ENCODE measurements at places on chromosomes 5 and 9.
A peak's percentile ranks its signal among the peaks of the same experiment; 100 is the strongest.

DNA sequence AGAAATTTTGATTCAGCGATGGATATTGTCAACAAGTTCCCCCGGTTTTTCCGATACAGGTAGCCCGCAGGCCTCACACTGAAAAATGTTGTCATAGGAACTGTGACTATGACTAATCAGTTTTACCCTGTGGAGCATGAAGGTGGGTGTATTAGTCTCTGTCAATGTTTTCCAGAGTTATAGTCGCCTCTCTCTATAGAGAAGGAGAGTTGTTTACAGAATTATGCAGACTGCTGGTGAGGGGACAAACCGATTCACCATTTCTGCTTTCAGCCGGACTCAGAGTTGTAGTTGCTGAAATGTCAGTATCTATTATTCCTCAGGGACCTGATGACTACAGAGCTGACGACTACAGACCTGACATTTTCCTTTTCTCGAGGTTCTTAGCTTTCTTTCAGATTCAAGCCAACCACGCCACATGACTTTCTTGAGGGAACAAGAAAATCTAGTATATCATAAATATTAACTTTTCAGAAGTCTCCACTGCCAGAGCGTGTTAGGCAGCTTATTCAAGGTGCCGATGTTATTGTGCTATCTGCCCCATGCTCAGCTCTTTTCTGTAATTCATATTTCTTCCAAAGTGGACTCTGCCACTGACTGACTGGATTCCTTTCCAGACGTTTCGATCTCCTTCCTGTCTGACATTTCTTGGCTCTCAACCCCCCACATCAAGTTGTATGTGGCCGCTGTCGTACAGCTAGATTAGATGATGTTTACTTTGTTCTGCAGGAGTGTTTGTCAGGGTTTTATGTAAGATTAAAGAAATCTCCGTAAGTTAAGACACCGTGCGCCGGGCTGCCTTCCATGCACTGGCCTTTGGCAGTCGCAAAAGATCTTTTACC lies 178.1 kb downstream of the FGF1 start:
- H3K36me3 ChIP-seq, result no peaks in the 10 kb centered on the region

DNA sequence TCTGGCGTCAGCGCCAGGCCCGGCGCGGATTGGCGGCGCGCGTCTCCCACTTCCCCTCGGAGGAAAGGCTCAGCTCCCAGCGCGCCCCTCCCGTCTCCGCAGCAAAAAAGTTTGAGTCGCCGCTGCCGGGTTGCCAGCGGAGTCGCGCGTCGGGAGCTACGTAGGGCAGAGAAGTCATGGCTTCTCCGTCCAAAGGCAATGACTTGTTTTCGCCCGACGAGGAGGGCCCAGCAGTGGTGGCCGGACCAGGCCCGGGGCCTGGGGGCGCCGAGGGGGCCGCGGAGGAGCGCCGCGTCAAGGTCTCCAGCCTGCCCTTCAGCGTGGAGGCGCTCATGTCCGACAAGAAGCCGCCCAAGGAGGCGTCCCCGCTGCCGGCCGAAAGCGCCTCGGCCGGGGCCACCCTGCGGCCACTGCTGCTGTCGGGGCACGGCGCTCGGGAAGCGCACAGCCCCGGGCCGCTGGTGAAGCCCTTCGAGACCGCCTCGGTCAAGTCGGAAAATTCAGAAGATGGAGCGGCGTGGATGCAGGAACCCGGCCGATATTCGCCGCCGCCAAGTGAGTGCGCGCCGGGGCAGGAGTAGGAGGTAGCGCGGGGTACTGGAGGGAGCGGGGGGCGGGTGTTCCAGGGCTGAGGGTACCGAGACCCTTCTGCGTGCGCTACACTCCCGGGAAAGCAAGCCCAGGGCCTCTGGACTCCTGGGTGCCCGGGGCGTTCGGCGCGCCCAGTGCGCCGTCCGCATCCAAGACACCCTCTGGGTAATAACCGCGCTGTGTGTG lies at the start of gene MSX2:
Gene MSX2 (plus strand): TSS at position 99 of the 777 bp plus-strand sequence. CDS start 78 bp downstream, at position 177.
- peak within 1 kb of the TSS; percentile 85 for H3K4me3 ChIP-seq
- peak; percentile 98 for DNase-seq
- H3K4me1 ChIP-seq, result peaks cover 55% of the 10 kb centered on the region
- H3K36me3 ChIP-seq, result peaks cover 6% of the 10 kb centered on the region
- peak within 1 kb of the TSS; percentile 89 for H3K27ac ChIP-seq

DNA sequence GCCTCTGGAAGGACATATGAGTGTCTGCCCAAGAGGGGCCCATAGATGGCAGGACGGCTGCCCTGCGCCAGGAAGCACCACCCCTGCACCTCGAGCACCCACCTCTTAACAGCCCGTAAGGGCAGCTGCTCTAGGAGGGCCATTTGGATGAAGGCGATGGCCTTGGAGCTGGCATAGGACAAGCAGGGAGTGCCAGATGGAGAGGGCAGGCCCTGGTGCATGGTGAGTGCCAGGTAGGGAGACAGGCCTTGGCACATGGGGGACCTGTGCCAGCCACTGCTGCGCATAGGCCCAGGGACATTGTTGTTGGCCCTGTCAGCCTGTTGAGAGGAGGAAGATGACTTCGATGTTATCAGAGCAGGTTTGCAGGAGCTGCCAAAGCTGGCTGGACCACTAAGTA lies 134.2 kb downstream of the SLC25A46 start:
- no peak overlapping the region for H3K27ac ChIP-seq
- no peaks in the 10 kb centered on the region for H3K27me3 ChIP-seq

DNA sequence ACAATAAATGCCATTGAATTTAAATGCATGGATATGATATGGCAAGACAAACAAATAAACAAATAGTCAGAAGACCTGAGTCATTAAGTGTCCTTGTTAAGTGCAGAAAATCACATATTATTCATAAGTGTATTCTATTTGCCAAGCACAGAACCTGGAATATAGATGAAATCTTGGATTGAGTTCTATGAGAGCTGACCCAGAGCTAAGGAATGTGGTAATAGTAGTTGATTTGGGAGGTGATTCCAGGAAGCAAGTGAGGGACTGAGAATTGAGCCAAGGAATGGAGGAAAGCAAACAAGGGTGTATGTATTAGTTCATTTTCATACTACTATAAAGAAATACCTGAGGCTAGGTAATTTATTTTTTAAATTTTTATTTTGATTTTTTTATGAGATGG lies 208.9 kb downstream of the TRIM32 start:
- H3K4me3 ChIP-seq, result no peak overlapping the region
- no peak for DNase-seq

DNA sequence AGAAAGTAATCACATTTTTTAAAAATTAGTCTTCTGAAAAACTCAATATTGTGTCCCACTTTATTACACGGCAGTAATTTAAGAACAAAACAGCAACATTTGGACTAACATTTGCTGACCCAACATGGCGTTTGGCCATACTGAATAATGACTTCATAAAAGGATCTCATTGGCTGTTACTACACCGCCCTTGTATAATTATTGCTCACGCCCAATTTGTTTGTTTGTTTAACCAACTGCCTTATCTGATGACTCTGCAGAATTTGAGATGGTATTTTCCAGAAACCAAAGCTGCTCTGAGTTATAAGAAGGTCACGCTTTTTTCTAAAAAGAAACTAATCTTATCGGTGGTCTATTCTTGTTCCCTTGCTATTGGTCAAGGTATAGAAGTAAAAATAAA lies 200.2 kb upstream of the TARS1 start:
- DNase-seq, result no peak
- no peak overlapping the region for H3K27ac ChIP-seq
- H3K4me3 ChIP-seq, result no peak overlapping the region

GRCh38 chr5:157455057-157455456 lies 5.0 kb upstream of the NIPAL4 start:
- H3K27me3 ChIP-seq, result peaks cover 13% of the 10 kb centered on the region
- no peaks in the 10 kb centered on the region for H3K36me3 ChIP-seq
- DNase-seq, result no peak
- no peak overlapping the region for H3K4me3 ChIP-seq
- no peak overlapping the region for H3K27ac ChIP-seq

DNA sequence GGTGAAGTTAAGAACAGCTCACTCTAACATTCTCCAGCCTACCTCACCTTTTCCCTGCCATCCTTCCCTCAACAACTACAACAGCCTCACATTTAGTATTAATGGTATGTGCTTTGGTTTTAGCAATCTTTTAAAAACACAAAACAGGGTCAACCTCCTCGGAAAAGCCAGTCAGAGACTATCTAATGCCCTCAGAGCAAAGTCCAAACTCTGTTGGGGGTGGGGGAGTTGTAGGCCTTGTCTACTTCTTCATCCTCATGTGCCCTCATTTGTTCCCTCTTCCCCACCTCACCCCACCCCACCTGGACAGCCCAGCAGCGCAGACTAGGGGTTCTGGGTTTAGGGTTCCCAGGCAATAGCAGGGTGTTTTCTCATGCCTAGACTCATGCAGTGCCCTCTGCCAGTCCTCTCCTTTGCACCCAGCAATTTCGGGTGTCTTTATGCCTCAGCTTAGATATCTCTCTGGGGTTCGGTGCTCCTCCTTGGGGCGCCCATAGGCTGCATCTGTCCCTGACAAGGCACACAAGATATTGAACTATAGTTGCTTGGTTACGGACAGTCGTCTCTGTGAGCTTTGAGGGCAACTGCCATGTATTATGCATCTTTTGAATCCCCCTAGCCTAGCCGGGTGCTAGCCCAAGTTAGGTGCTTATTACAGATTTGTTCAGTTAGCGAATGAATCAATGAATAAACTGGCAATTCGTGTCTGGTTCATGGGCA lies 762 bp upstream of the TCOF1 start:
- DNase-seq, result no peak
- H3K27ac ChIP-seq, result no peak overlapping the region
- no peaks in the 10 kb centered on the region for H3K27me3 ChIP-seq
- no peaks in the 10 kb centered on the region for H3K4me1 ChIP-seq
- H3K4me3 ChIP-seq, result peak overlapping the region; percentile 68

DNA sequence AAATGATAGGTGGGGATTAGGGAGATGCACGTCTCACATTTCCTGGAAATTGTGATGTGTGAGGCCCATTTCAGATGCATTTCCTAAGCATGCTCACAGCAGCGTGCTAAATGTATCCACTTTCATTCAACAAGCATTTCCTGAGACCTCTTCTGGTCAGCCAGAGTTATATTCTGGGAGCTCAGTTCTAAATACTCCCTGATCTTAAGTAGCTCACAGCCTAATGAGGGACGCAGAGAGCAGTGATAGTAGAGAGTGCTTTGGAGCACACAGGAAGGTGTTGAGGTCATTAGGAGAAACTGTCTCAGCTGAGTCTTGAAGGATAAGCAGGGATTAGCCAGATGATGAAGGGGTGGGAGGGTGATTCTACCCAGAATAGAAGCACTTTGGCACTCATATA lies 46.2 kb upstream of the FSD1L start:
- DNase-seq, result peak; percentile 67
- peaks cover 56% of the 10 kb centered on the region for H3K4me1 ChIP-seq

DNA sequence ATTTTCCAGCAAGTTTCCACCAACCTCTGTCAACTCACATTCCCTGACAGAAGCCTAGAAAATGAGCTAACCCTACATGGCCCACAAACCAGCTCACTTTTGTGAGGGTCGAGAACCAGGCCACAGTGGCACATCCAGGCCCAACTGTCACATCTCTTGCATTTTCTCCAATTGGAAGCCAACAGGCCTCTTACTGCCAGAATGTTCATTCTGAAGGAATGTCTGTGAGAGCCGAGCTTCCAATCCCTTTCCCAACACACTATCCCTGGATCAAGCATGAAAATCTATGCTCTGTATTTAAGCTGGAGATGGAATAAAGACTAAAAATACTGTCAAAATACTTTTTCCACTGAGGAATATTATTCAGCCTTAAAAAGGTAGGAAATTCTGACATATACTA lies 20.0 kb downstream of the MARCHF3 start:
- H3K27me3 ChIP-seq, result no peaks in the 10 kb centered on the region
- no peak for DNase-seq
- H3K36me3 ChIP-seq, result no peaks in the 10 kb centered on the region

DNA sequence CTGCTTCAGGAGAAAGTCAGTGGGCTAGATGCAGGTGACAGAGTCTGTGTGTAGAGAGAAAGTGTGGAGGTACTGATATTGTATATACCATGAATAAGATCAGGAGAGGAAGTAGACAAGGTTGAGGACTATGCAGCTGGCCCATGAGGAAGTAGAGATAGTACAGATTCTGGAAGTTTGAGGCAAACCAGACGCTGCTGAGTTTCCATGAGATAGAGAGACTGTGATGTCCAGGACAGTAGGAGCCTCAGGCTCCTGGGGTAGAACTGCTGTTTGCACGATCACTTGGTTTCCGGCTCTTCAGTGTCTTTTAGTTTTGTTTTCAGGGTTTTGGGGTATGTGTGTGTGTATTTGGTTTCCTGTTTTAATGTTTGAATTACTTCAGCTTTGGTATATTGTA lies 13.6 kb downstream of the OTULINL start:
- DNase-seq, result no peak
- H3K4me3 ChIP-seq, result no peak overlapping the region
- H3K27ac ChIP-seq, result no peak overlapping the region
- no peaks in the 10 kb centered on the region for H3K27me3 ChIP-seq
- no peaks in the 10 kb centered on the region for H3K4me1 ChIP-seq

- no peak overlapping the region for H3K27ac ChIP-seq
- DNase-seq, result peak; percentile 9
- no peaks in the 10 kb centered on the region for H3K27me3 ChIP-seq
Observed at GRCh38 chr5:21818370-21818720, 1034.8 kb downstream of the CDH12 start.

- no peak for DNase-seq
- H3K36me3 ChIP-seq, result no peaks in the 10 kb centered on the region
- no peak overlapping the region for H3K27ac ChIP-seq
- H3K4me3 ChIP-seq, result no peak overlapping the region
- peaks cover 69% of the 10 kb centered on the region for H3K4me1 ChIP-seq
Observed at GRCh38 chr5:113163328-113163727, 186.7 kb downstream of the DCP2 start.

- no peaks in the 10 kb centered on the region for H3K27me3 ChIP-seq
- H3K27ac ChIP-seq, result peak overlapping the region; percentile 94
- H3K4me1 ChIP-seq, result peaks cover 14% of the 10 kb centered on the region
- H3K36me3 ChIP-seq, result no peaks in the 10 kb centered on the region
- DNase-seq, result peak; percentile 40
Observed at GRCh38 chr5:80406980-80407734, 707 bp upstream of the ZFYVE16 start.

GRCh38 chr9:2874001-2874750 lies 30.3 kb upstream of the PUM3 start:
- H3K27ac ChIP-seq, result no peak overlapping the region
- H3K27me3 ChIP-seq, result peaks cover 8% of the 10 kb centered on the region
- peak; percentile 78 for DNase-seq
- H3K4me3 ChIP-seq, result no peak overlapping the region

DNA sequence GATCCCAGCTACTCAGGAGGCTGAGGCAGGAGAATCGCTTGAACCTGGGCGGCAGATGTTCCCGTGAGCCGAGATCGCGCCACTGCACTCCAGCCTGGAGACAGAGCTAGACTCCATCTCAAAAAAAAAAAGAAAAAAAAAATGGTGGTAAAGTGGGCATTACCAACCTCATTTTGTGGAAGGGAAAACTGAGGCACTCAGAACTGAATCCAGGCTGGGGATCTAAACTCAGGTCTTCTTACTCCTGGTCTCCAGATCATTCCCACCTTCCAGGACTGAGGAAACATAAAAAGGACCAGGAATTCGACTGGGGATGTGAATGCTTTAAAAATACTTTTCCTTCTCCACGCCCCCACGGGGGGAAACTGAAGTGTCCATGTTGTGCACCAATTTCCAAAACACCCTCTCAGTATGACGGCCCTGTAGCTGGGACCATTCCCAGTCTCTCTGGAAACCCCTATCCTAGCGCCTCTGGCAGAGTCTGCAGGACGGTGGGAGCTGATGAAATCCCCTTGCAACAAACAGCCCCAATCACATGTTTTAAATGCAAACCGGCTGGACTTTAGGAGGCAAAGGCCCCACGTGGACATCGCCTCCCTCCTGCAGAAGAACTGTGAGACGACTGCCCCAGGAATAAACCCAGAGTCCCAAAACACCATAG lies 8.9 kb upstream of the AKNA start:
- no peaks in the 10 kb centered on the region for H3K27me3 ChIP-seq
- H3K4me3 ChIP-seq, result no peak overlapping the region
- H3K4me1 ChIP-seq, result peaks cover 13% of the 10 kb centered on the region

GRCh38 chr9:1154739-1155138 lies 104.6 kb downstream of the DMRT2 start:
- H3K4me1 ChIP-seq, result no peaks in the 10 kb centered on the region
- no peak for DNase-seq
- H3K27ac ChIP-seq, result no peak overlapping the region
- no peaks in the 10 kb centered on the region for H3K27me3 ChIP-seq
